ENCODE measurements at places on chromosomes 7 and 10.

DNA sequence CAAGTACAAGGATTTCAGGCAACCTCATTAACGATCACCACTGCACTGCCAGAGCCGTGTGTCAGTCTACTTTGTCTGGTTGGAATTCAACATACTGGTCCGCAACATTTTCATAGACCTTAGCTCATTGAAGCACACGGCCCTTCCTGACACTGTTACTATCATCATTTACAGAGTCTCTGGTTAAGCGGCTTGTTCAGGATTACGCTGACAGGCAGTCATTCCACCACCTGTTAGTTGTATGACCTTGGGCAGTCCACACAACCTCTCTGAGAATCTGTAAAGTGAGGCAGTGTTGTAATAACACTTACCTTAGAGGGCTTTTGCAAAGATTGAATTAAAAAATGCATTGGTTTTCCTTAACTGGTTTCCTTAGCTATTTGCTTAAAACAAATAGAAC lies 112.6 kb downstream of the AOAH start:
- no peak for DNase-seq

DNA sequence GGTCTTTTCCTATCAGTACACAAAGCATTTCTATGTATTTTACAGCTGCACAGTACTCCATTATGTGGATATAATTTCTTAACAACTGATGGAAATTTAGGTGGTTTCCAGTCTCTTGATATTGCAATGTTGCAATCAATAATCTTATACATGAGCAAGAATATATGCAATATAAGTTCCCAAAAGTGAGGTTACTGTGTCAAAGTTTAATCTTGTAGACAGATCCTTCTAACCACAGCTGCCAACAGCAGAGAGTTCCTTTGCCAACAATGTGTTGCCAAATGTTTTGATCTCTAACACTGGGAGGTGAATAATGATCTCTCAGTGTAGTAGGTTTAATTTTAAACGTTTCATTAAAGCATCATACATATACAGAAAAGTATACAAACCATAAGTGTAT lies 54.5 kb downstream of the CUL2 start:
- DNase-seq: no peak

- DNase-seq: no peak
Measured at GRCh38 chr7:137934941-137935883, 66.7 kb downstream of the CREB3L2 start.

DNA sequence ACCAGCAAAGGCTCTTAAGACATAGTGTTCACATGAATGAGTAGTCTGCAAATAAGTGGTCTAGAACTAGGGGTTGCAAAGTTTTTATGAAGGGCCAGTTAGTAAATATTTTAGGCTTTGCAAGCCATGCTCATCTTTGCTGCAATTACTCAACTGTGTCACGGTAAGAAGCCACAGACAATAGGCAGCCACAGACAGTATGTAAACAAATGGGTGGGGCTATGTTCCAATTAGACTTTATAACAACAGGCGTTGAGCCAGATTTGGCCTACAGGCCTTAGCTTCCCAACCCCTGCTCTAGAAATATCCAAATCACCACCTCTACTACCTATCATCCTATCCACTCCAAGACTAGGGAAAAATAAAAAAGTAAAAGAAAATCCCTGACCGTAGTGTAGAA lies 9.2 kb downstream of the IKZF5 start:
- DNase-seq: no peak

- no peak for DNase-seq
Measured at GRCh38 chr10:61629576-61629975, 33.2 kb upstream of the CABCOCO1 start.

- no peak for DNase-seq
Measured at GRCh38 chr10:87615856-87616255, 43.8 kb upstream of the PAPSS2 start.

DNA sequence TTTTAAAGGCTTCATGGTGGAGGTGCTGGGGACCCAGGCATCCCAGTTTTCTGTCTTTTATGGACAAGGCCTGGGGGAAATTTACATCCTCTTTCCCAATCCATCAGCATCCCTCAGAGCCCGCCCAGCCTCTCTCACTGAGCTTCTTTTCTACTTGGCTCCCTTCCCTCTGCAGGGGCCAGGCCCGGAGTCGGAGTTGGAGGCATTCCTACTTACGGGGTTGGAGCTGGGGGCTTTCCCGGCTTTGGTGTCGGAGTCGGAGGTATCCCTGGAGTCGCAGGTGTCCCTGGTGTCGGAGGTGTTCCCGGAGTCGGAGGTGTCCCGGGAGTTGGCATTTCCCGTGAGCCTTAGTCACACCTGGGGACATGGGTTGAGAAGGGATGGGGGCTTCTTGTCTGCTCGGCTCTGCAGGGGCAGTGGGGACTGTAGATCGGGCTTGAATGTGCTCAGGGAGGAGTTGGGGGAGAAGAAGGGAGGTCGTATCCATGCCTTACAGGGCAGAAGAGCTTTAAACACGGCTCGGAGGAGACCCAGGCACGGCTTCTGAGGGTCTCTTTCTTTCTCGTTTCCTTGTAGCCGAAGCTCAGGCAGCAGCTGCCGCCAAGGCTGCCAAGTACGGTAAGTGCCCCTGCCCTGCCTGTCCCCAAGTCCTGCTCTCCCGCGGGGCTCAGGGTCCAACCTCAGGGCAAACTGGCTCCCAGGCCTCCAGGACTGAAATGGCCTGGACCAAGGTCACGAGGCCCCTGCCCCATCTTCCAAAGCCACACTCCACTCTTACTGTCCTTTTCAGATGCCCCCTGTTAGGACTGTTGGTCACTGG lies 27.3 kb upstream of the LIMK1 start:
- no peak for DNase-seq

- no peak for DNase-seq
Measured at GRCh38 chr7:128030654-128031611, at the start of gene LRRC4. Gene LRRC4 (minus strand): TSS chr7:128031437. CDS start chr7:128030640, 797 bp downstream.

DNA sequence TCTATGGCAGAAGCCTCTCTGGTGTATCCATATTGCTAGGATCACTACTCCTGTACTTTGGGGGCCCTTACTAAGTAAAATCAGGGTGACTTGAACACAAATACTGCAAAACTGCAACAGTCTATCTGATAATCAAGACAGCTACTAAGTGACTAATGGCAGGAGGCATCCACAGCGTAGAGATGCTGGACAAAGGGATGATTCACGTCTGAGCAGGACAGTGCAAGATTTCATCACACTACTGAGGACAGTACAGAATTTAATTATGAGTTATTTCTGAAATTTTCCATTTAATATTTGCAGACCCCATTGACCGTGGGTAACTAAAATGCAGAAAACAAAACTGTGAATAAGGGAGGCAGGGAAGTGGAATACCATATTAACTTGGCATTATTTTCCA lies 10.4 kb downstream of the CUL2 start:
- no peak for DNase-seq

GRCh38 chr7:69537691-69538090 lies 60.6 kb upstream of the AUTS2 start:
- no peak for DNase-seq

DNA sequence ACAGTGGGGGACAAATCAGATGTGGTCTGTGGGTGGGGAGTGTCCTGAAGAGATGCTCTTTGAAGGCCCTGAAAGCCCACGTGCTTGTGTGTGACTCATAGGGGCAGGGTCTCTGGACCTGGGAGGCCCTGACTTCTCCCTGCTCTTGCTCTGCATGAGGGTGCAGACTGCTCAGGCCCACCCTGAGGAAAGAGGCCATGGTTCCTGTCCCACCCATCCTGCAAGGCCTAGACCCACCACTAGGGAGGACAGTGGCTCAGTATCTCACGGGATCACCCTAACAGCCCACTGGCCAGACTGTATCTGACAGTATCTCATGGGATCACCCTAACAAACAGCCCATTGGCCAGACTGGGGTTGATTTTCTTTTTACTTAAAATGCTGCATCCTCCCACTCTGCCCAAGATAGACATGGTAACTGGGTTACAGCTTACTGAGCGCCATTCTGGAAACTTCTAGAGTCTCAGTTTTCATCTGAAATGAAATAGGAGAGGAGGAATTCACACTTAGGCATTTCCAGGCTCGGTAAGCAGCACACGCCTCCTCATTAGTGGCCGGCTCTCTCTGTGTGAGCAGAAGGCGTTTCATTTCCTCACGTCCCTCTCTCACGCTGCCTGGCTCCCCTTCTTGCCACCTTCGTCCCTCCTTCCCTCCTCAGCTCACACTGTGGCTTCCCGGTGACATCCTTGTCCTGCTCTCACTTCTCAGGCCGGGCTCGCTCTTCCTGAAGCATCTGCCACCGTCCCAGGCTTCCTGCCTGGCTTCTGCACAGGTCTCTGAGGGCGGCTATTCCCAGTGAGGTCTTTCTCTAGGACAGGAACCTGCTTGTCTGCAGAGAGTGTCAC lies 242.6 kb downstream of the GLRX3 start:
- DNase-seq: no peak

- DNase-seq: no peak
Measured at GRCh38 chr7:17300012-17300411, 1.6 kb downstream of the AHR start.

DNA sequence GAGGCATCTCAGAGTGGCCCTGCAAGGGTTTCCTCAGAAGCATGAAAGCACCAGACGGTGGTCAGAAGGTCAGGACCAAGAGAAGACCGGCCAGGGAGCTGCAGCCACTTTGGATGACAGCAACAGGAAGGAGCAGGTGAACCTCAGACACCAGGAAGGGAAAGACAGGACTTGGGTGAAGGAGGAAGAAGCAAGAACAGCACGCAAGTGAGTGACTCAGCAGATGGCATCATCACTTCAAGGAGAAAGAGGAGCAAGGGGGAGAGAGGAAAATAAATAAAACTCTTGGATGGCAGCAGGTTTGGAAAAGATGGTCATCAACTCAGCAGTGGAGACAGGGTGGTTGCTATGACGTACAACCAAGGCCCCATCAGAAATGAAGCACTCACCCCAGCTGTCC lies 31.6 kb downstream of the NCAPG2 start:
- DNase-seq: no peak

DNA sequence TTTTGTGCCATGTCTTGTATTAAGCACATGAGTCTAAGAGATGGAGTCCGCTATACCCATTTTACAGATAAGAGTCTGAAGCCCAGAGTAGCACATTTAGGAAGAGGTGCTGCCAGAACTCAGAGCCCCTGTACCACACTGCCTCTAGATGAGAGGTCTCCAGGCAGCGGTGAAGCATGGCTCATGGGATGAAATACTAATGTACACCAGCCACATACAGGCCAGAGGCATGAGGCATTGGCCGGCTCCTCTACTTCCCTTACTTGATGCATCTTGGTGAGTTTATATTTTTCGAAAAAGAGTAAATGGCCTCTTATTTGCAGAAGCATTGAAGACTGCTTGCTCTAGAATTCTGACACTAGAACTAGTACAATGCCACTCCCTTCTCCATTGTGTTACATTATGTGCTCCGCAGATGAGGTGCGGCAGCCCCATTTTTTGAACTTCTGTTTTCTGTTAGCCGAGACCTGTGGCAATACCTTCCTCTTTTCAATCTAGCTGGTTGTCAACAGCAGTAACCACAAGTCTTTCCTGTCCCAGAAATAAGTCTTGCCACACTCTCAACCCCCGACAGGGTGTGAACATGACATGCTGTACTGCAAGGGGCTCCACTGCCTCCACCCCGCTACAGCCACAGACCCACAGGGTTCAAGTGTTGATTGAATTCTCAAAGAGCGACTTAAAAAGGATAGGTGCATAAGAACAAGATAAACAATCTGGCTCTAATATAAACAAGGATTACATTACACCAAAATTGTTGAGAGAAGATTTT lies 145.3 kb downstream of the CELF2 start:
- peak; percentile 91 for DNase-seq

- no peak for DNase-seq
Measured at GRCh38 chr7:116265881-116266280, 55.5 kb downstream of the TES start.

- no peak for DNase-seq
Measured at GRCh38 chr7:127766831-127767459, 115.0 kb downstream of the SND1 start.

DNA sequence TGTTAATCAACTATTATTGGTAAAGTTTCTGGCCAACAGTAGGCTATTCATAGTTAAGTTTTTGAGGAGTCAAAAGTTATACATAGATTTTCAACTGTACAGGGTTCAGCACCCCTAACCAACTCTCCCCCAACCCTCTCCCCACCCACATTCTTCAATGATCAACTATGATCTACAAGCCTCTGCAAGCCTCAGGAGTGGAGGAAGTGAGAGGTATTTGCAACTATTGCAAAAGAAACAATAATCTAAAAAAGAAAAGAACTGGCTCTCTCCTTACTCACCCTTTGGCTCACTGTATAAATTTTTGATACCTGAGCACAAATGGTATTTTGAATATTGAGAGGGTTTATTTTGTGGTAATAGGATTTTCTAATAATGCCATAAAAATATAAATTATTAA lies 179.8 kb downstream of the IPMK start:
- DNase-seq: no peak

DNA sequence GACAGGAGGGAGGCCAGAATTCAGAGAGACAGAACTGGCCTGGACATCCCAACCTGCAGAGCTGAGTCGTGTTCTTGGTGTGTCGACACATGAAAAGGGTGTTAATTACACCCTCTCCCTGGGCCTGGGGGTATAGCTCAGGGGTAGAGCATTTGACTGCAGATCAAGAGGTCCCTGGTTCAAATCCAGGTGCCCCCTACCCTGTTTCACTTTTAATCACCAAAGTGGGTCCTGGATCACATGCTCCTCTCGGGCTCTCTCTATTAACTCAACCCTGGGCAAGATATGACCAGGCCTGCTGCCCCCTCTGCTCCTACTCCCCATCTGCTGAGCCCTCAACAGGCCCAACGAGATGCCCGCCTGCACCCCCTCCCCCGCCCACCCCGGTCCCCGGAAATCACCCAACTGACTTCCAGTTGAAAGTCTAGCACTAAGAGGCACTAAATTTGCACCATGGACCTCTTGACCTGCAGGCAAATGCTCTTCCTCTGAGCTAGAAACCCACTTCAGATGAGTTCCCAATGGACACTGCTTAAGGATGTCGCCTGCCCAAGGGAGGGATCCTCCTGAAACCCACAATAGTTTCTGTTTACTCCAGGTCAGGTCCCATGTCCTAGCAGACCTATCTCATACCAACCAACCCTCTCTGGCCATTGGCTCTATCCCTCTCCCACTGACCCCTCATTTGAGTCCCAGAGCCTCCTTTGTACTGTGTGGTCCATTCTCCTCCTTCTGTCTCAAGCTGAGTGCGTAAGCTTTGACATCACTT lies 137.6 kb downstream of the ZNF467 start:
- no peak for DNase-seq

Data from CD4-positive, alpha-beta T cell treated with Interleukin-6 at 100 ng/mL for 8 hours (primary cell).